ENCODE measurements at places on chromosomes 5 and 9.

- no peaks in the 10 kb centered on the region for H3K27me3 ChIP-seq
- H3K4me3 ChIP-seq, result no peak overlapping the region
- no peaks in the 10 kb centered on the region for H3K36me3 ChIP-seq
- DNase-seq, result no peak
- H3K27ac ChIP-seq, result no peak overlapping the region
Observed at GRCh38 chr9:78026947-78027346, 4.7 kb downstream of the GNAQ start.

DNA sequence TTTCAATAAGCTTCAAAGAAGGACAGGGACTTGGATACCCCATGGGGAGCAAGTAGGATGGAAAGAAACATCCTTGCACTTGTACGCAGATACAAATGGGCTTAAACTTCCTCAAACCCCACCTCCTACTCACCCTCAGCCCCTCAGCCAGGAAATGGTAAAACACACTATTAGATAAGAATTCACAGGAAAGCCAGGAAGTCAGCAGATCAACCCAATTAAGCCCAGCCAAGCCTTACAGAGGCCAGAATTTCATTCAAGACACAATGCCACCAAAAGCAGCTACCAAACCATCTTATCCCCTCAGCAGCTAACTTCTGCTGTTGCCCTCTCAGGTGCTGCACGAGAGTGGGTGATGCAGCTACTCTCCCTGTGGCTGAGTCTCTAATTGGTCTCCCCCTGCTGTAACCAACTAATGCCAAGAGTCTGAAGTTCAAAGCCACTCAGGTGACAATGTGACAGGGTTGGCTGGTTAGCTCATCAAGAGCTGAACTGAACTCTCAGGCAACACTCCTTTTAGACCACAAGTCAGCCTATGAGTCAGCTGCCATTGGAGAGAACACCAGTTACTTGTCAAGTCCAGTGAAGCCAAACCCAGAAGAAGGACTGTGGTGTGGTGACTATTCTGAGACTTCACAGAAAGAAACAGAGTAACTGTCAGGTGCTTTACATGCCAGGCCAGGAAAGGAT, 201.9 kb downstream of the ZNF608 start:
- H3K4me3 ChIP-seq, result no peak overlapping the region
- H3K36me3 ChIP-seq, result no peaks in the 10 kb centered on the region
- no peak overlapping the region for H3K27ac ChIP-seq
- H3K27me3 ChIP-seq, result no peaks in the 10 kb centered on the region

DNA sequence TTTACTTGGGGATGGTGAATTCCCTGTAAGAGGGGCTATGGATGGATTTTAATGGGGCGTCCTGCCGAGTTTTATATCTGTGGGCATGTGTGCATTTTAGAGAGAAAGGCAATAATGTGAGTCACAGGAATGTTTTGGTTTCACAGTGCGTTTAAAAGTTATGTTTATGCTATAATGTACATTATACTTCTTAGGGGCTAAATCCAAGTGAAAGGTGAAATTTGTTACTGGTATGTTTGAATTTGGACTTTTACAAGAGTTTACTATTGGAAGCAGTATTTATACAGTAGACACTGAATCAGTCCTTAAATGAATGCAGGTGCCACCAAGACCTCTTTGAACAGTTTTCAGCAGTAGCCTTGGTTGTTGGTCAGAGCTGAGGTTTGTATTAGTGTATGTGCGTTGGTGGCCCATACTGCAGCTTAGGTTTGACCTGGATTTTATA, 5.6 kb downstream of the JMY start:
- H3K36me3 ChIP-seq, result no peaks in the 10 kb centered on the region
- DNase-seq, result no peak
- no peaks in the 10 kb centered on the region for H3K27me3 ChIP-seq
- H3K4me1 ChIP-seq, result peaks cover 15% of the 10 kb centered on the region
- no peak overlapping the region for H3K4me3 ChIP-seq

DNA sequence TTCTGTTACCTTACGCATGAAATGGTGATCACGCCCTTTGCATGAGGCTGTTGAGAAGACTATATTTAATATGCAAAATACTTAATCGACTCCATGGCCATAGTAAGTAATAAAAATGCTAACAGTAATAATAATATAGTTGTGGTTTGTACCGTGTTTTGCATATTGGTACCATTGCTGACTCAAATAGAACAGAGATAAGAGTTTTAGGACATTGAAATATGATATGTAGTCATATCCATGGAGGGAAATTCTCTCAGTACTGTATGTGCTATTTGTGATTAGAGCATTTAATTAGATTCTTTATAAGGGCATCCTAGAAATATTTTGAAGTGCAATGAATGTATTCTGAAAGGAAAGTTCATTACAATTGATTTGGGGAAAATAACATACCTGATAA, 41.9 kb downstream of the CFAP90 start:
- H3K4me3 ChIP-seq, result no peak overlapping the region
- H3K27ac ChIP-seq, result no peak overlapping the region
- no peak for DNase-seq
- no peaks in the 10 kb centered on the region for H3K27me3 ChIP-seq
- no peaks in the 10 kb centered on the region for H3K36me3 ChIP-seq

DNA sequence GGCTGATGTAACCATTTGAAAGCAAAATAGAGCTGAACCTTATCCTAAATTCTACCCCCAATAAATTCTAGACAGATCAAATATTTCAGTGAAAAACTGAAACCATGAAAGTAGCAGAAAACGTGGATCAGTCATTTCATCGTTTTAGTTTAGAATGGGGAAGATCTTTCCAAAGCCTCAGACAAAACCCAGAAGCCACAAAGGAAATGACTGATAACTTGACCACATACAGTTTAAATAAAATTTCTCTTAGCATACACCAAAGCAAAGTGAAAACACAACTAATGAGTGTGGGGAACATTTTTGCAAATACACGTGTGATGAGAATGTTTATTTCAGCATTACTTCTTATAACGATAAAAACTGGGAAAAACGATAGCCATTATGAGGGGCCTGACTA, 284.8 kb downstream of the ADGRV1 start:
- H3K4me3 ChIP-seq, result no peak overlapping the region
- H3K27ac ChIP-seq, result no peak overlapping the region
- no peak for DNase-seq
- no peaks in the 10 kb centered on the region for H3K36me3 ChIP-seq
- H3K27me3 ChIP-seq, result no peaks in the 10 kb centered on the region
